CD4-positive, alpha-beta T cell treated with Interleukin-1 beta for 1 hour (primary cell): ENCODE measurements at places on chromosomes 3 and 15.

- DNase-seq, result no peak
Measured at GRCh38 chr15:97978401-97979139, 18.1 kb downstream of the ARRDC4 start.

GRCh38 chr15:87689716-87690115, 566.8 kb downstream of the NTRK3 start:
- no peak for DNase-seq

DNA sequence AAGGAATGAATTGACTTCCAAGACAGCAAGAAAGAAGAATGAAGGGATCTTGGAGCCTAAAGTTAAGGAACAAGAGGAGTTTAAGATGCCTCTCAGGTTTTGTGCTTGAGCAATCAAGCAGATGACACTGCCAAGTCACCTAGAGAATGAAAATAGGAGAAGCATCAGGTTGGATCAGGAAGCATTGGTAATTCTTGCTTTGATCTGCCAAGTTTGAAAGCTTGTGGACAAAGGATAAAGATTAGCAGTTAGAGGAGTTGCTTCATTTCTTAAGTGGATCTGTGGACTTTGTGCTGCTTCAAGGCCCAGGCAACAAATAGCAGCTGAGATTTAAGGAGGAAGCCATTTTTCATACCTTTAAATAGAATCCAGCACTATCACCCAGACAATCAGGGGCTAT, 35.6 kb downstream of the FRMD5 start:
- no peak for DNase-seq

DNA sequence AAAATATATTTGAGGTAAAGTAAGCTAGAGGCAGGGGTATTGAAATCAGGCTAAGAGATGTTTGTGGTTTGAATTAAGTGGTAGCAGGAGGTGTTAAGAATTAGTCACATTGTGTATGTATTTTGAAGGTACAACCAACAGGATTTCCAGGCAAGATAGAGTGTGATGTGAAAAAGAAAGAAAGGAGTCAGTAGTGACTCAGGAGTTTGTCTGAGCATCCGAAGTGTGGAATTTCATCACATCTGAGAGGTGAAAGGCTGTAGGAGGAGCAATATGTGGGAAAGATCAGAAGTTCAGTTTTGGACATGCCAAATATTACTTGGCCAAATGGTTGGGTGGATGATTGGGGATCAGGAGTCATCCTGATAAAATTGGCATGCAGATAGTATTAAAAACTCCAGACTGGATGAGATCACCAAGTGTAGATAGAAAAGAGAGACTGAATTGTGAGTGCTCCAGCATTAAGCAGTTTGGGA, 32.1 kb upstream of the EBLN2 start:
- DNase-seq, result peak; percentile 8

DNA sequence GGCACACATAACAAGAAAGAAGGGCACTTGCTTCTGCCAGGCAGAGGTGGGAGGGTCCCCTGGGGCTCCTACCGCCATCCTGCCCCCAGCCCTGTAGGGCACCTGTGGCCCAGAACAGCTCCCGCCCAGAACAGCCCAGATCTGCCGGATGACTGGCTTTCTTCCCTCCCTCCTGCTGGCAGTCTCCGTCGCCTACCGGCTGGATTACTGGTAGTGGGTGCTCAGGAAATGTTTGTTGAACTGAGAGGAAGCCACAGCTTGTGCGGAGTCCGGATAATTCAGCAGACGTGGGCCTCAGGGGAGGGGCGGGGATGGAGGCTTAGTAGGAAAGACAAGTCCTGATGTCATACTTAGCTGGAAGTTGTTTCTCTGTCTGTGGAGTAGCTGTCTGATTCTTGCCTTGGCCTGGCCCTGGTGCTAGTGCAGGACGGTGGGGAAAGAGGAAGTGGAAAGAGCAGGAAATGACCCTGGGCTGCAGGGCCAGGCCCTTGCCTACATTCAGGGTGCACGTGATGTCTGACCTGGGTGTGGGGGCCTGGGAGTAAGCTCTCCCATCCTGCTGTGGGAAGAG, 6.7 kb downstream of the CCDC9B start:
- peak; percentile 73 for DNase-seq

DNA sequence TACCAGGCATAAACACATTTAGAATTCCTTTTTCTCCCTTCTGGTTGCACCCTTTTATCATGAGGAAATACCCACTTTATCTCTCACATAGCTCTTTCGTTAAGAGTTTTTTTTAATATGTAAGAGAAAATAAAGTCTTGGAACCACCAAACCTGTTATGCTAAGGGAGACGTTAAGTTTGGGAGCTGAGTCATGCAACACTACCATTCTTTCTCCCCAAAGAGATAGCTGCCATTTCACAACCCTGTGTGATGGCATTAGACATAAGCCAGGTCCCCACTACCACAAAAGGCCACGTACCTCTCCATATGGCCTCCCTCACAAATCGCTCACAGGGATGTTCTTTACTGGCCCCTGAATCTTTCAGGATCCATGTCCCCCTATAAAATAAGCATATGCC, 7.6 kb upstream of the NIPA1 start:
- no peak for DNase-seq

DNA sequence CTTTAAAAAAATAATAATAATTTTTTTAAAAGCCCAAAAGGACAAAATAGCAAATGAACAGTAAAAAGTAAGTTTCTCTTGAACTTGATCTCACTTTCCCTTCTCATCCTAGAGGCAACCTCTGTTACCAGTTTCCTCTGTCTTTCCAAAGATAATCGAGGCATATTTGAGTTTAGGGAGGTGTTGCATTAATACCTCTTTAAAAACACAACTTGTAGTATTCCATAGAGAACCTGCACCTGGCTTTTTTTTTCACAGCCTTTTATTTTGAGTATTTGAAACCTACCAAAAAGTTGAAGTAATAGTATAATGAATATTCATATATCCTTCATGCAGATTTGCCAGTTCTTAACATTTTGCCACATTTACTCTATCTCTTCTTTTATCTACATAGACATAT, 9.1 kb downstream of the CSK start:
- DNase-seq, result no peak

- no peak for DNase-seq
Measured at GRCh38 chr3:125110016-125110875, 54.4 kb upstream of the HEG1 start.

GRCh38 chr3:69199942-69200341, 77.5 kb upstream of the LMOD3 start:
- DNase-seq, result peak; percentile 38

DNA sequence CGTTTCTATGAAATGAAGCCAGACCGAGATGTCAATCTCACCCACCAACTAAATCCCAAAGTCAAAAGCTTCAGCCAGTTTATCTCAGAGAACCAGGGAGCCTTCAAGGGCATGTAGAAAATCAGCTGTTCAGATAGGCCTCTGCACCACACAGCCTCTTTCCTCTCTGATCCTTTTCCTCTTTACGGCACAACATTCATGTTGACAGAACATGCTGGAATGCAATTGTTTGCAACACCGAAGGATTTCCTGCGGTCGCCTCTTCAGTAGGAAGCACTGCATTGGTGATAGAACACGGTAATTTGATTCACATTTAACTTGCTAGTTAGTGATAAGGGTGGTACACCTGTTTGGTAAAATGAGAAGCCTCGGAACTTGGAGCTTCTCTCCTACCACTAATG, 41.9 kb upstream of the TRA2B start:
- DNase-seq, result no peak

DNA sequence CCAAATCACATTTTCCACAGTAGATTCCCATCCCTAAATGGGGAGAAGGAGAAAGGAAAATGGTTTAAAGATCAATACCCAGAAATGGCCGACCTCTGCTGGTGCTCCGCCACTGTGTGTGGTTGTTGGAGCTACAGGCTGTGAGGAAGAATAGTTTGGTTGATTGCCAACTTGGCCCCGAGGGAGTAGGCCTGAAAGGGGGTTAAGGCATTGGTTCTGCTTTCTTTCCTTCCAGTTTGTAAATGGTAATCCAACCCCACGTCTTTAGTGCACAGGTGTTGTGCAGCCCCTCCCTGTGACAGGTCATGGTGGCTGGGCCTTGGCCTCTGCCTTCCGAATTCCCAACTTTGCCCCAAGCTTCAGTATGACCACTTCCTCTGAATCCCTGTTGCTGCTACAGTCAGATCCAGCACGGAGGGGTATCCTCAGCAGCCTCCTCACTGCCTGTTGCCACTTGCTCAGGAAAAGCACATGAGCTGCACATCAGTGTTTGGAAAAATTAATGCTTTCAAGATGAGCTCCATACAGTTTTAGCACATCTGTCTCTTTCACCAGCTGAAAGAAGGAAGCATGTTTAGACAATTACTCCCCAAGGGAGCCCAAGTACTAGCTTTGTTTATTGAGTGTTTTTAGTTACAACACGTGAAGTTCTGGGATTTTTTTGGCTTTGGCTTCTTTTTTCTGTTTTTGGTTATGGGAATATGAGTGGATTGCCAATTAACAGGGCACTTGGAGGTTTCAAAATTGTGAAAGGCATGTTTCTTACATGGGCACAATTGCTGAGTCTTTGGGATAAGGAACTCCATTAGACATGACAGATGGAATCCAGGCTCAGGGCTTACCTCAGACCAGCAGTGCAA, 92.3 kb upstream of the ROPN1 start:
- DNase-seq, result no peak

- DNase-seq, result no peak
Measured at GRCh38 chr15:61080221-61081026, 148.7 kb downstream of the RORA start.

DNA sequence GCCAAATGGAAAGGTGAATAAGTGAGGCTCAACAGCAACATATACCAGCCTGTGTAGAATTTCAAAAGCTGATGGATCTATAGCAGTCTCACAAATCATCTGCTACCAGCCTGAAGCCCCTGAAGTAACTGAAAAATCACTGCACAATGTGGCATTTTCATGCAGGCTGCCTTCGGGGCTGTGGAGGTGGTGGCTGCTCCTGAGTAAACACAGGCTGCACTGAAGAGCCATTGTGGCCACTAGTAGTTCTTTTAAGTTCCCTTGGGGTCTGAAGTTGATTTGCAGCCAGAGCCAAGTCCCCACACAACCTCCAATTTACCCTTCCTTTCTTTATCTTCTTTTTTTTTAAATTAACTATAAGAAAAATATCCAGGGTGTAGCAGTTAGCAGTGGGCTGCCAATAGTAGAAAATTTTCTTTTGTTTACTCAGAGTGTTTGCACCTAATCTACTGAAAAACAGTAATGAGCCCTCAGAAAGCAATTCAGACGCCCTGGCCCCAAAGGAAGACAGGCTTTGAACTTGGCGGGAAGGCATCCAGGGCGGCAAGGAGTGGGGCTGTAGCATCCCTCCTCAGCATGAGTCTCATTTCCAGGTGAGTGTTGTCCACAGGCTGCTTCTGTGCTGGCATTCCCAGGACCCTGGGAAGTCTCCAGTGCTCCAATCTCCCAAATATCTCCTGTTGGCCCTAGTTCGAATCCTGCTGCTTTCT, 13.3 kb upstream of the SUSD5 start:
- no peak for DNase-seq

- no peak for DNase-seq
Measured at GRCh38 chr15:90334304-90334731, 17.8 kb upstream of the ZNF774 start.

- DNase-seq, result no peak
Measured at GRCh38 chr15:74857671-74858368, 14.9 kb upstream of the ULK3 start.

DNA sequence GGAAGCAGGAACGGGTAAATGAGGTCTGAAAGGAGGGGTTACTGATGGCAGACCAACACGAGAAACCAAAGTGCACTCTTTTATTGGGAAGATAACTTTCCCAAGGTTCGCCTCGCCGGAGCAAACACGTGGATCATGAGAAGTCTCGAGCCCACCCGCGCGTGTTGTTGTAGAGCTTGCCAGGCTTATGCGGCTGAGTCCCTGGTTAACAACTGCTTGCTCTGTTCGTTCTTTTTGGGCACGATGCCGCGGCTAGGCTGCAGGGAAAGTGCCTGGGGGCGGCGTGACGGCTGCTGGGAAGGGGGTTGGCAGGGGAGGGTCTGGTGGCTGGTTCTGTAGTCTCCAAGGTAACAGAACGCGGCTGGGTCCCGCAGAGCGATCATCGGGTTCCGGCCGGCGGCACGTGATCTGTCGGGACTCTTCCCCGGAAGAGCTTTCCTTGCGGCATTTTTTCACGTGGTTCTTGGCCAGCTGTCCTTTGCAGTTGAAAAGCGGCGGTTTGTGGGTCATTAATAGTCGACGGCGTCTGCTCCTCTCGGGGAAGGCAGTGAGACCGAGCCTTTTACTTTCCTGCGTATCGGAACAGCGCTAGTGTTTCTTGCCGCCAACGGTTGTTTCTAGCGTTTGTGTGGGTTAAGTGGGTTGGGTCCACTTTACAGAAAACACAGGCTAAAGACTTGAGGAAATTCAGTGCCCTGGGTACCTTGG, 1.5 kb downstream of the MGA start:
- DNase-seq, result peak; percentile 84

GRCh38 chr3:10495003-10495402, 10.4 kb downstream of the ATP2B2 start:
- no peak for DNase-seq

DNA sequence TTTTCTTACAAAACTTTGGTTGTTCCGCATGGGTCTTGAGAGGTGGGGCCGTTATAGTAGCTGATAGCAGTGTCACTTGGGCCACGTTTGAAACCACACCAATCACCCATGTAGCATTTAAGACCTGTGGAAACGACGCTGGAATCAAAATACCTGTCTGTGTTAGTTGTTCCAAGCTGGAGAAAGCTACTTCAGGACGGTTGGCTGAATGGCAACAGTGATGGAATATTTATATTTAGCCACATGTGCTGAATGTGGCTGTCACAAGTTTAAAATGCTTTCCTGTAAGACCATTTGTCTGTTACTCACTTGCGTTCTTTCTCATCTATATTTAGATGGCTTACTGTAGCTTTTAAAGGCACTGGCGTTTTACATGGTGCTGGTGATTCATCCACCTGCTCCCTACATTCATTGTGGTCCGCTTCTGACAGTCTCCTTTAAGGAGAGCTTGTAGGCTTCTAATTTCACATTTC, 1.4 kb downstream of the DNAJA4 start:
- no peak for DNase-seq

DNA sequence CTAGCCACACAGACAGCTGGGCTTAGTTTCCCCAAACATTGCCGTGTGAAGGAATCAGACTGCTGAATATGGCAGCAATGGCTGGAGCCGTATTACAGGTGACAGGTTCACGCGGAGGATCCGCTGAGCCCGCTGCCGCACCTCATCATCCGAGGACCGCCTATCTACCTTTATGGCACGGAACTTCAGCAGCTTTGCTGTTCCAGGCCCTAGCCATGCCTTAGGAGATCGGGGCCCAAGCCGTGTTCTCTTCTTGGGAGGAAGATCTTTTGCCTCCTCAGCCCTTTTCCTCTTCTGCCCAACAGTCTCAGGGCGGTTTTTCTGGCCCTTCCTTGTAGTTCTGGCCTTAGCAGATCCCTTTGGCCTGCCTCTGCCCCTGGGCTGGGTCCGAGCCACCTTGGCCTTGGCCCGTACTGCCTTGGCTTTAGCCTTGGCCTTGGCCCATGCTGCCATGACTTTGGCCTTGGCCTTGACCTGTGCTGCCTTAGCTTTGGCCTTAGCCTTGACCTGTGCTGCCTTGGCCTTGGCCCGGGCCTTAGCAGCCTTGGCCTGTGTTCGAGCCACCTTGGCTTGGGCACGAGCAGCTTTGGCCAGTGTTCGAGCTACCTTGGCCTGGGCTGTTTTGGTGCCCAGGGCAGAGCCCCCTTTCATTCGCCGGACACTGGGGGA, 3.2 kb downstream of the CCDC71 start:
- DNase-seq, result no peak

GRCh38 chr15:96406291-96406690, 75.8 kb downstream of the NR2F2 start:
- no peak for DNase-seq
